Nephron progenitor cell (in vitro differentiated cells): ENCODE measurements at places on chromosomes 4 and X.

DNA sequence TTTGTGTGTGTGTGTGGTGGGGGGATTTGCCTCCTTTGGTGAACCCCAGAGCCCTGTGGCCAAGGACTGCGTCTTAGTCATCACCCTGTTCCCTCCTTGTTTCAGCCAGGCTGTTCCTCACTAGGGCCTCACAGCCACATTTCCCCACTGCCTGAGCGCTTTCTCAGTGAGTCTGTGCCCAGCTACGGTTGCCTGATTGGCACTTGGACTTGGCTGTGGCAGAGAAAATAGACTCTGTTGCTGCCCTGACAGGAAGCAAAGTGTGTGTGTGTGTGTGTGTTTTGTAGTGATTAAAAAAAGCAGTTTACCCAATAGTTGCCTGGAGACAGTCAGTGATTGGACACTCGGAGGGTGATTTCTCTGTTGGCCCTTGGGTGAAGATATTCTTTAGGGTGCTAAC, 113.0 kb downstream of the UCHL1 start:
- DNase-seq = no peak

GRCh38 chr4:173264245-173264644, 69.9 kb downstream of the HMGB2 start:
- no peak for DNase-seq

DNA sequence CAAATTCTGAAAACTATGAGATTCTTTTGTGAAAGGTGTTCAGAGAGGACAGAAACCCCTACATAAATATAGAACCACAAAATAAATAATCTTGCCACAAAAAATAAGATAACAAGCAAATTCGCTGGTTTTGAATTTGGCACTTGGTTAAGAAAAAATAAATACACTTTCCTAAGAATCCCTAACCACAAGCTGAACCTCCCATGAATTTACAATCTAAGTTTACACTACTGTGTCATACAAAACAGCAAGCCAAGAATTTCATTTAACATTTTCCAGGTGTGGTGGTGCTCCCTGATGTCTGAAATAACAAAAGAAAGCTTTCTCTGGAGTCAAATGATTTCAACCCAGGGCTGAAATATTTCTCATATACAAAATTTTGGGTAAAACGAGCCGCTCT, 121.0 kb downstream of the KCNIP4 start:
- DNase-seq = no peak

- DNase-seq = no peak
These were observed 41.9 kb downstream of the COL4A6 start for GRCh38 chrX:108396188-108396891.

GRCh38 chr4:105709081-105709450, 482 bp downstream of the GSTCD start:
- DNase-seq = no peak

DNA sequence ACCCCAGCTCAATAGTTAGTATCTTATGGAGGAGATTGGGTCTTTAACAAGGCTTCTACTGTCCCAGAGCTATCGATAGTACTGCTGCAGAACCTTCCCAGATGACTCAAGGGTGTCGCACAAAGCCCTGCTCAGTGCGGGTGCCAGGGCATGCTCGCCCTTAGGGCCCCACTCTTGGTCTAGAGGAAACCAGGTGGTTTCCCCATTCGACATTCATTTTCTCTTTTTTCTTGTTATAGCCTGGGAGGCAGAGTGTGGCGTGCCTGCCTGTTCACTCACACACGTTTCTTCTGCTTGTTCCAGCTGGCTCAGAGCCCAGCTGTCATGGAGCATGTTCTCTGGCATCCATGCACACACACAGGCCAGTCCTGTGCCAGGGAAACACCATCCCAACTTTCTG, 144.5 kb downstream of the SMIM20 start:
- DNase-seq = no peak

DNA sequence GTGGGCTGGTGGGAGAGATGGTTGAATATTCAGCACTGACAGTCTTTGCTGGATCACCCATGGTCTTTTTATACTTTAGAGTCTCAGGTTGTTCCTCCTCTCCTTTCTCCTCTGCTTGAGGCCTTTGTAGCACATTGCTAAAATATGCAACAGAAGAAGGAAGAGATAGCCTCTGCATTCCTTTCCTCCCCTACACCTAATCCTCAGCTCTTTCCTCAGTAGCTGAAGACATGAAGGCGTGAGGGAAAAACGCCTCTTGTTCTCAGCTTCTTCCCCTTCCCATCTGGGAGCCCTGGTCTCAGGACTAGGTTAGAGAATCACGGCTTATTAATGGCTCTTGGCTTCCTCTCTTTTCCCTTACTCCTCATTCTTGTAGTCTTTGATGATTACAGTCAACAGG, 76.8 kb downstream of the RNF150 start:
- DNase-seq = no peak

DNA sequence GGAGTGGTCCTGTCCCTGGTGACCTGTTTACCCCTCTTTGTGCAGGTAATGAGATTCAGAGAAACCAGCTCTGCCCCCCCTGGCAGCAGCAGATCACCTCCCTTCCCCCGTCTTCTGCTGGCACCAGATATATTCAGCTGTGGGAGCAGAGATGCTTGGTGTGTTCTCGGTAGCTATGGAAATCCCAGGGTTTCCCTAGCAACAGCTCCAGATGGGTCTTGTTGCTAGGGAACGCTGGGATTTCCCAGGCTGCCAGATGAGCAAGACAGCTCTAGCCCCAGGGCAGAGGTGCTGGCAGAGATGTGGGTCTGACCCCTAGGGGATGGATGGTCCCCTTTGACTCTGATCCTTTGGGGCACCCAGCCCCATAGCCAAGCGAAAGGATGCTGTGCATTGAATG, 20.2 kb downstream of the CETN2 start:
- no peak for DNase-seq

- DNase-seq = no peak
These were observed 497.6 kb downstream of the PRR32 start for GRCh38 chrX:127317159-127317558.

- no peak for DNase-seq
These were observed 99.8 kb downstream of the PPP1R2C start for GRCh38 chrX:42678133-42678532.

DNA sequence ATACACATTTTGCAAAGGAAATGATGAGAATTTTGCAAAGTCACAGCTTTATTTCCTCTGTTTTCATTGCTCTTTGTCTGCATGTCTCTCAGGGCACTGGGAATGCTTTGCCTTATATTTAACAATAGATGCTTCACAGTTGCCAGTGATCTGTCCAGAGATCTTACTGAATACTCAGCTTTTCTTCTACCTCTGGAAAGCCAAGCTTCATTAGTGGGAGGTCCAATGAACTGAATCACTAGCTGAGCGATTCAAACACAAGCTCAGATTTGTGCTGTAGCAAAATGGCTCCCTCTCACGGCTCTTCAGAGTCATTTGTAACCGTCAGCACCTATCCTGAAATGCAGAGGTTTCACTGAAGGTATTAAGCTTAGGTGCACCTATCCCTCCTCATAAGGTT, 138.9 kb downstream of the DCLK2 start:
- DNase-seq = no peak

DNA sequence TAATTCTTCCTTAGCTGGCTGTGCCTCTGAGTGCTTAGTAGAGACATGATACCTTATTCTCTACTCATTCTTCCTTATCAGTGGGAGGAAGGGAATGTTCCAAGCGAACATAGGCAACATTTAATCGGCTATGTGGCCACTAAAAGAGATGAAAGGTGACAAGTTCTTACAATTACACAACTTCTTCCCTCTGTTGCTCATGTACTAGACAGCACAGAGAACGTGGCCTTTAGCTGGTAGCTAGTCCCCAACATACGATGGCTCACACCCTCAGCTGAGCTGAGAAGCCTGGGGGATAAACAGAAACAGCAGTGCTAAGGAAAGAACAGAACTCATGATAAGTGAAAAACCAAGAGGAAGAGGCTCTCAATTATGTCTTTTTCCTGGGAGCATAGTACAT, 52.2 kb downstream of the APOO start:
- DNase-seq = no peak

GRCh38 chrX:120769576-120770341, 105.9 kb downstream of the CT47B1 start:
- DNase-seq = no peak

- no peak for DNase-seq
These were observed 48.2 kb downstream of the STK26 start for GRCh38 chrX:132071254-132071653.

DNA sequence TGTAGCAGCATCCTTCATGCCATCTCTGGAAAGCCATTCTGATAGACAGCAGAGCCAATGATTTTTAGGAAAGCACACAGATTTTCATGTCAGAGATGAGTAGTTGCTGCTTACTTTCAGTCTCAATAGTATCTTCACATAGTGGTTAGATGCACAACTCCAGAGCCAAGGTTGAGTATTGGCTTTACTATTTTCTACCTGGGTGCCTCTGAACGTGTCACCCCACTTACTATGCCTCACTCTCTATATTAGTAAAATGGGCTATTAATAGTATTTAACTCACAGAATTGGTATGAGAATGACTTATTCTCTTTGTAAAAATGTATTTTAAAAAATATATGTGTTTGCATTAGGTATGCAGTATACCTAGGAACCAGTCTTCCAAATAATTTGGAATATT, 108.8 kb upstream of the STIM2 start:
- DNase-seq = no peak

- no peak for DNase-seq
These were observed 173.9 kb downstream of the GRIA3 start for GRCh38 chrX:123357941-123358340.

DNA sequence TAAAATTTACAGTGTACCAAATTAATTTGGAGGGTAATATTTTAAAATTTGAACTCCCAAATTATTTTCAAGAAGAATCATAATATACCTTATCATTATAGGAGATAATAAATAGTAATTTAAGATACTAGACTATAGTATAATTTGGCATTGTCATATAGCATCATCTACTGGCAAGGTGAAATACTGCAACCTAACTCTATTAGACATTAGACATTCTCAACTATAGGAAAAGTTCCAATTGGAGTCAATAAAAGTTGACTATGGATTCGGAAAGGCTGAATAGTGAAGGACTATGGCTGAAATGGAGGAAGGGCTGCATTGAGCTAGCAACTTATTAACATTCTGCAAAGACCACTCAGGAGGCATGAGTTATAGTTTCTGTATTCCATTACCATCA, 113.0 kb downstream of the PRDM5 start:
- DNase-seq = no peak

- DNase-seq = no peak
These were observed 1.8 kb downstream of the ZNF674 start for GRCh38 chrX:46543441-46543840.

- no peak for DNase-seq
These were observed 25.9 kb downstream of the NOP14 start for GRCh38 chr4:2937146-2937857.

- DNase-seq = no peak
These were observed 24.3 kb downstream of the HMX1 start for GRCh38 chr4:8847331-8847730.

DNA sequence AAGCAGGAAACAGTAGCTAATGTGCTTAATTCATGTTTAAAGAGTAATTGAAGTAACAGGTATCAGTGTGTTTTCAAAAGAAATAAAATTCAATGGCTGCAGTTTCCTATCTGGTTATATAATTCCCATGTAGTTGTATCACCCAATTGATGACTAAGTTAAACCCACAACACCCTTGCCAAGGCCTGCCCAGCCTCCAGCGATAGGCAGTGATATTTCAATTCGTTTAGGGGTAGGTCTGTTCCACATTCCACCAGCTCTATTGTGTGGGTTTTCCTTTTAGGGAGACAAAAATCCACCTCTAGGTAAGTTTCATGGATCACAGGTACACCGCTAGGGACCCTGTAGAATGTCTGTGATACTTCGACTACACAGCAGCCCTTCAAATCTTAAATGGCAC, 24.7 kb upstream of the MXRA5 start:
- no peak for DNase-seq

DNA sequence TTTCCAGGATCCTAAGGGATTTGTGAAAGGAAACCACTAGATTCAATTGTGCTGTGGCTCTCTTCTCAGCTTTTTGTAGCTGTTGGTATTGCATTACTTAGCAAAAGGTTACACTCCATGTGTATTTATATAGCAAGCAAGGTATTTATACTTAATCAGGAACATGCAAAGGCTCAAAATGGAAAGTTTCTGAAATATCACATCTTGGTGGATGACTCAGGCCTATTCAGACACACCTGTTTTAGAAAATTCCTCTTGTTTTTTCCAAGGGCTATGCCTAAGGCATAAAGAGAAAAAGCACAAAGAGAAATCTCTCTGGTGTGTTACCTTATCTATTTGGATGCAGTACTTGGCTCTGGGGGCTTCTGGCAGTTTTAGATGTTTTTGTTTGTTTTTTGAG, 144.4 kb upstream of the GALNT7 start:
- DNase-seq = no peak
